Activated T-helper 17 cell treated with anti-CD3 and anti-CD28 coated beads, Interleukin-2, amount 50 U/mL, for 72 hours (primary cell): ENCODE measurements at places on chromosomes 3 and 15.

DNA sequence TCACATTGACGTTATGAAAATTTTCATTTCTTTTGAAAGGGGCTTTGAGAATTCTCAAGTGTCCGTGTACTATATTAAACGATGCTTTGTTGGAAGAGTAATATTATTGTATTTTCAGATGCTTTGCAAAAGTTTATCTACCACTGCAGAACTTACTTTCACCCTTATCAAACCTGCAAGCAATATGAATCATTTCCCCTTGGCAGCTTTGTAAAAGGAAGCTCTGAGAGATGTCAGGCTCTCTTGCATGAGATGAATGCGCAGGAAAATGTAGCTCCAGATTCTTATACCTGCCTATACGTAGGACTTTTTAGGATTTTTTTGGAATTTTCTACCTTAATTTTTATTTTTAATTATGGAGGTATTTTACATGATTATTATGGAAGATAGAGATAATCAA lies 34.5 kb downstream of the GPD1L start:
- H3K4me3 ChIP-seq, result no peak overlapping the region
- ATAC-seq, result no peak
- H3K36me3 ChIP-seq, result peaks cover 22% of the 10 kb centered on the region
- no peaks in the 10 kb centered on the region for H3K27me3 ChIP-seq
- no peak overlapping the region for H3K27ac ChIP-seq
- H3K4me1 ChIP-seq, result peaks cover 16% of the 10 kb centered on the region

DNA sequence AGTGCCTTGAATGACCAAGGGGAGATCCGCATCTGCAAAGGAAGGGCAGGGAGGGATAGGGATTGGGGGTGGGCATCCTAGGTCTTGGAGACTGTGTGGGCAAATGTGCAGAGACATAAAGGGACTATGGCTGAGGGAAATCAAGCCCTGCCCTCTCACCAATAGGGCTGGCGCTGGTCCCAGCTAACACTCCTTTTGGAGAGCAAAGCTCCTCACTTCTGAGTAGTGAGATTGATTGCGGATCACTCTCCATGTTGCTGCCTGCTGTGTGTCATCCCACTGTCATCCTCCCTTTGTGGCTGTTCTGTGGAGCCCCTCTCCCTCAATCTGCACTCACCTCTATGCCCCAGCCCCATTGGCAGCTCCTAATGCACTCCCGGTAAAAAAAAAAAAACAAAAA lies 2.2 kb upstream of the CELSR3 start:
- peaks cover 35% of the 10 kb centered on the region for H3K36me3 ChIP-seq
- H3K4me3 ChIP-seq, result no peak overlapping the region
- H3K4me1 ChIP-seq, result peaks cover 14% of the 10 kb centered on the region

DNA sequence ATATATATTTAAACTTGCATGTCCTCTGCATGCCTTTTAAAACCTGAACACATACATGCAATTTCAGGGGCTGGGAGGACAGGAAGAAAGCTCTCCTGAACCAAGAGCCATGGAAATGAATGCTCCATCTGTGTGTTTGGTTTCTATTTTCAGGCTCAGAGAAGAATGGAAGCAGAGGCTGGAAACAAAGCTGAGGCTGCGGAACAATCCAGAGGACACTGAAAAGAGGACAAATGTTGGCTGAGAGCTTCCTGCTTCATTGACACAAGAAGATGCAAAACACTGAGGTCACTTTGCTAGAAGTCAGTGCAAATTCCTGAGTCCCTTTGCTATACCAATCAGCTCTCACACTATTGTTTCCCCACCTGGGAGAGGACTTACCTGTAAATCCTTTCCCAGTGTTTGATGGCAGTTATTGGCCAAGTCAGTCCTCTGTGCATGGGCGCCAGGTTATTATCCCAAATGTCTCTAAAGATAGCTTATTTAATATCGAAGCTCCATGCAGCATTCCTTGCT lies 12.7 kb downstream of the FAM240A start:
- H3K27ac ChIP-seq, result no peak overlapping the region
- ATAC-seq, result no peak
- H3K4me1 ChIP-seq, result no peaks in the 10 kb centered on the region

DNA sequence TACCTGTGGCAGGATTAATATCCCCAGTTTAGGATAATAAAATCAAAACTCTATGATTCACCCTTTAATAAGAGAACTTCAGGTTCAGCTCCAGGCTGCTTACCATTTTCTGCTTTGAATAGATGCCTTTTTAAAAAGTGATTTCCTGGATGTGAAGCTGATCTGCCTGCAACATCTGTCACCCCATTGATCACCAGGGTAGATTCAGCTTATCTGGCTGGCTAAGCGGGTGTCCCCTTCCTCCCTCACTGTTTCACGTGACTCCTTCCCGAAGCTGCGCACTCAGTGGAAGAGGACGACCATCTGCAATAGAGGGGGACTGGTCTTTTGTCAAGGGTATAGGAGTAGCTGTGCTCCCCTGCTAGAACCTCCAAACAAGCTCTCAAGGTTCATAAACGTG lies 128.1 kb downstream of the IL1RAP start:
- H3K36me3 ChIP-seq, result peaks cover 18% of the 10 kb centered on the region
- H3K27me3 ChIP-seq, result no peaks in the 10 kb centered on the region
- no peak overlapping the region for H3K27ac ChIP-seq

DNA sequence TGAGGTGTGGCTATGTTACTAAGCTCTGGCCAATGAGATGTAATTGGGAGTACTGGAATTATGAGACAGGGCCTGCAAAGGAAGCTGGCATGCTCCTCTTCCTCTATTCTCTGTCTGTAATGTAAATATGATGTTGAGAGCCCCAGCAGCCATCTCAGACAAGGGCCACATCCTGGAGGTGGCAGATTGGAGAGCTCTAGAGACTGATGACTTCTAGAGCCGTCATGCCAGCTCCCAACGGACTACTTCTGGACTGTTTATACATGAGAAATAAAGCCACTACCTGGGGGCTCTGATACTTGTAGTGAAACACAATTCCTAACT lies 19.7 kb downstream of the PLD1 start:
- H3K27ac ChIP-seq, result no peak overlapping the region
- no peak for ATAC-seq
- no peaks in the 10 kb centered on the region for H3K4me1 ChIP-seq
- H3K4me3 ChIP-seq, result no peak overlapping the region
- H3K27me3 ChIP-seq, result no peaks in the 10 kb centered on the region

- H3K36me3 ChIP-seq, result peaks cover under 1% of the 10 kb centered on the region
- peaks cover 4% of the 10 kb centered on the region for H3K27me3 ChIP-seq
- no peak overlapping the region for H3K4me3 ChIP-seq
- ATAC-seq, result no peak
These were observed 15.3 kb upstream of the PTPN23 start for GRCh38 chr3:47365213-47366153.

GRCh38 chr15:39785139-39785538 lies 2.5 kb upstream of the FSIP1 start:
- H3K4me3 ChIP-seq, result peak overlapping the region; percentile 82
- no peaks in the 10 kb centered on the region for H3K36me3 ChIP-seq
- ATAC-seq, result no peak
- peaks cover 26% of the 10 kb centered on the region for H3K4me1 ChIP-seq
- no peaks in the 10 kb centered on the region for H3K27me3 ChIP-seq

DNA sequence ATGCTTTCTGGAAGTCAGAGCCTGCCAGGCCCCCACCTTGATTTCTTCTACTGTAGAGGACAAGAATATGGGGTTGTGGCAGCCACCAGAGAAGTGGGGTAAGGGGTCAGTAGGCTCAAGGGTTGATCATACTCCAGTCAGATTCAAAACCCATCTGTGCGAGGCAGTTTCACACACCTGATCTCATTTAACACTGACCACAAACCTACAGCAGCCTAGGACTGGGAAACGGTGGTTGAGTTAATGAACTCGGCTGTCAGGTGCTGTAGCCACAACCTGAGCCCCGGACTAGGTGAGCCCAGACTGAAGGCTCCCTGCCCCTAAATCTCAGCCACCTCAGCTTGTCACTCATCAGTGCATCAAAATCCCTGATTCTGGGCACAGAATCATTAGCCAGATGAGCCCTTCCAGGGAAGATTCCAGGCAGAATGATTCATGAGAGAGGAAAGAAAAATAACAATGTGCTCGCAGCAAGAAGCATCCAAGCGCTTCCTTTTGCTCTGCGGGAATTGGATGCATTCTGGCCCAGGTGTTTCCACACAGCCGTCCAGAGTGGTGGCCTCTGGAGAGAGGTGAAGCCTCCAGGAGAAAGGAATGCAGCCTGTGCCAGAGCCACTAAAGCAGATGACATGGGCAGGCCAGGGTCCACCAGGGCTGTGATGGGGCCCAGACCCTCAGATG lies 102.1 kb downstream of the SRGAP3 start:
- H3K36me3 ChIP-seq, result no peaks in the 10 kb centered on the region
- peaks cover 10% of the 10 kb centered on the region for H3K27me3 ChIP-seq

- peak overlapping the region; percentile 38 for H3K4me3 ChIP-seq
- peak; percentile 69 for ATAC-seq
- peaks cover 61% of the 10 kb centered on the region for H3K4me1 ChIP-seq
- H3K27me3 ChIP-seq, result no peaks in the 10 kb centered on the region
These were observed 38.0 kb downstream of the CCR3 start for GRCh38 chr3:46280105-46280797.

GRCh38 chr3:26624209-26624765 lies 1.7 kb downstream of the LRRC3B start:
- H3K4me1 ChIP-seq, result no peaks in the 10 kb centered on the region
- H3K27me3 ChIP-seq, result peaks cover 38% of the 10 kb centered on the region
- H3K27ac ChIP-seq, result no peak overlapping the region
- H3K36me3 ChIP-seq, result no peaks in the 10 kb centered on the region
- no peak for ATAC-seq

DNA sequence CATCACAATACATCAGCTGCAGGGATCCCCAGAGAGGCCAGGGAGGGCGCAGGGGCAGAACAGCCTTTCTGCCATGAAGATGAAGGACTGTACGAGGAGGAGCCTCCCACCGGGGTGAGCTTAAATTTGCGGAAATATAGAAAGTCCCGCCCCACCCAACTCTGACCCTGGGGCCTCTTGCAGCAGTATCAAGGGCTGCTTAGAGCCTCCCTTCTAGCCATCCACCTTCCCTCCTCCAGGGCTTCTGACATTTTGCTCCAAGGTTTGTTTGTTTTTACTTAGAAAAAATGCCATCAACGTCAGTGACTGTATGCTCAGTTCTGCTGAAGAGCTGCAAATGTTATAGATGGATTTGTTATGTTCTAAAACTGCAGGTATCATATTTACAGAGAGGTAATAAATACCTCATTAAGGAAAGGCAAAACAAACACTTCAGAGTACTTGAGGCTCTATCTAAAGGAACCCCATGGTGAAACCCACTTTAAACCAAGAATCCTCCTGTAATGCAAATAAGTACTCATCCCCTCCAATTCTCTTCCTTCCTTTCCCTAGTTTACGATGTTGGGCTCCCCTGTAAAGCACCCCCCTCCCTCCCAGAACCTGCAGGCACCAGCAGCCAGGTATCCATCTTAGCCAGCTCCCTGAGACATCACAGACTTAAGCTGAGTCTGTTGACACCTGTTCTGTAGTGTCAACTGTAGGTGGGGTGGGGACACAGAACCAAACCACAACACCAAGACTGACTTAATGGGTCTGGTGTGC lies 30.5 kb downstream of the RFTN1 start:
- peak overlapping the region; percentile 70 for H3K4me3 ChIP-seq
- peak overlapping the region; percentile 71 for H3K27ac ChIP-seq
- H3K4me1 ChIP-seq, result peaks cover 58% of the 10 kb centered on the region
- peaks cover 86% of the 10 kb centered on the region for H3K36me3 ChIP-seq
- H3K27me3 ChIP-seq, result no peaks in the 10 kb centered on the region

GRCh38 chr3:41900265-41900664 lies 61.6 kb downstream of the ULK4 start:
- no peak overlapping the region for H3K4me3 ChIP-seq
- ATAC-seq, result no peak
- H3K27me3 ChIP-seq, result no peaks in the 10 kb centered on the region
- peaks cover 65% of the 10 kb centered on the region for H3K36me3 ChIP-seq

- H3K4me1 ChIP-seq, result no peaks in the 10 kb centered on the region
- H3K36me3 ChIP-seq, result no peaks in the 10 kb centered on the region
- ATAC-seq, result no peak
- H3K27me3 ChIP-seq, result peaks cover 2% of the 10 kb centered on the region
These were observed 328.4 kb upstream of the NECTIN3 start for GRCh38 chr3:110743202-110743601.

- H3K27ac ChIP-seq, result no peak overlapping the region
- no peak for ATAC-seq
- no peak overlapping the region for H3K4me3 ChIP-seq
- peaks cover 10% of the 10 kb centered on the region for H3K27me3 ChIP-seq
- no peaks in the 10 kb centered on the region for H3K36me3 ChIP-seq
- peaks cover 25% of the 10 kb centered on the region for H3K4me1 ChIP-seq
These were observed 164.5 kb upstream of the TLE3 start for GRCh38 chr15:70262171-70262570.

GRCh38 chr3:172239218-172239790 lies 199.9 kb downstream of the FNDC3B start:
- H3K4me1 ChIP-seq, result peaks cover 14% of the 10 kb centered on the region
- no peaks in the 10 kb centered on the region for H3K27me3 ChIP-seq
- peaks cover 20% of the 10 kb centered on the region for H3K36me3 ChIP-seq
- H3K4me3 ChIP-seq, result no peak overlapping the region

DNA sequence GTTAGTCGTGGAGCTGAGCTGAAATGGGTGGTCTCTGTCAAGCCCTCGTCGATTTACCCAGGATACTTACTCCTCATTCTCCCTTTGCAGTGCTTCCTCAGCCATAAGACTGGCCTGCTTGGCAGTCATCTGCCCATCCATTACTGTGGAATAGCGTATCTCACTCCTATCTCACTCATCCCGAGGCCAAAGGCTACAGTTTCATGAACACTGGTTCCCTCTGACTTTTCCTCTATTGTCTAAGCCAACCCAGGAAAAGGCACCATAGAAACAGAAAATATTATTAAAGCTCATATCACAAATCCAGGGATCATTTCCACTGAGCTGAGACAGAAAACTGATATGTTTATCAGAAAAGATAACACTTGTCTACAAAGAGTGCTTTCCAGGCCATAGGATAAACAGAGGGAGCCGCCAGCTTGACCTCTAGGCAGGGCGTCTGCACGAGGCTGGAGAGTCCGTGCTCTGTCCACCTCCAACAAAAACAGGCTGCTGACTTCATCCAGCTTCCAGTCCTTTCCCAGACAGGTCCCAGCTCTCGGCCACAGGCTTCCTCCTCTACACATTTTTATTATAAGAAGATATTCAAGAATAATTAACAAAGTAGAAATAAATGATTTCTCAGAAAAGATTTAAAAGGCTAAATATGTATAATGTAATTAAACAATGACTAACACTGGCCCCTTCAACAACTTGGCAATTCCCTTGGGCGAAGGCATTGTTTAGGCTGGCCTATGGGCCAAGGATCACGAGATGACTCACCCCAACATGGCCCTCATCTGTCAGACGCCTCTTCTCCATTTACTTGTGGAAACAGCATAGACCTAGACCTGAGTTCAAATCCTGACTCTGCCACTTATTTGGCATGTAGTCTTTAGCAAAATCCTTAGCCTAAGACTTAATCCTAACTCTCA lies 27.4 kb upstream of the BOC start:
- no peaks in the 10 kb centered on the region for H3K4me1 ChIP-seq
- no peak for ATAC-seq
- no peaks in the 10 kb centered on the region for H3K36me3 ChIP-seq

DNA sequence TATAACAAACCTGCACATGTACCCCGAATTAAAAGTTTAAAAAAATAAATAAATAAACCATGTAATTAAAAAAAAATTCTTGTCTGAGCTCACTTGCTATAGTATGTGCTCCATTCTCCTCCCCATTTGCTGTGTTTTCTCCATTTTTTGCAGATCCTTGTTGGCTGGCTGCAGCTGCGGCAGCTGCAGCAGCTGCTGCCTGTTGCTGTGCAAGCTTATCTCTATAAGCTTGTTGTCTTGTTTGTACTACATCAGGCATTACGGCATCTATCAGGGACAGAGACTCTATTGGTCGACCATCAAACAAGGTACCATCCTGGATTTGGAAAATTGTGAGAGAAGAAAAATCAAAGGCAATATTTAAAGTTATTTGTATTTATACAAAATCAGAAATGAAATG lies 145.9 kb downstream of the TBL1XR1 start:
- peaks cover 65% of the 10 kb centered on the region for H3K36me3 ChIP-seq
- no peaks in the 10 kb centered on the region for H3K27me3 ChIP-seq
- H3K4me1 ChIP-seq, result peaks cover 9% of the 10 kb centered on the region
